ENCODE measurements at places on chromosomes 11 and 22. TPM values are rescaled to one million over a fixed set of nuclear protein-coding genes. Genes with fewer than 3 reads are reported as not detected.

MOGAT2 gene
- not detected for total RNA-seq

SMCO4 gene
- total RNA-seq: 8.0 TPM

RNF26 gene
- 2.8 TPM for total RNA-seq

CEND1 gene
- total RNA-seq: 0.85 TPM

PRR33 gene
- not detected for total RNA-seq

Data from smooth muscle cell of bladder (primary cell).